Mesothelial cell of epicardium (in vitro differentiated cells): ENCODE measurements at places on chromosomes 5 and 9. TPM values are rescaled to one million over a fixed set of nuclear protein-coding genes. Genes with fewer than 3 reads are reported as not detected.

DNA sequence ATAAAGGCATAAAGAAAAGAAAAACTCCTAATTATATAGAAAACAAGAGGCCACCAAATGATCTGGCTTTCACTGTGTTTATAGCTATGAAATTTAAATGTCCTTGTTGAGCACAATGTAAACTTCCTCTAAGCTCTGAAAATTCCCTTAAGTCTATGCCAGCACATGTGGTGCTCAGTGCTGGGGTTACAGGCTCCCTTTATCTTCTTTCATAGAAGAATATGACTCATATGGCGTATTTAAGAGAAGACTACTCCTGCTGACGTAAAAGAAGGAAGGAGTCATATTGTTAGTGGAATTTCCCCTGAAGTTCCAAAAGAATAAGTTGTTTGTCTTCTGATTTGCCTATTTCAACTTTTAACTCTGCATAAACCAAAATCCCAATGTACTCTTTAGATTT lies 30.4 kb downstream of the RNF145 start:
- H3K36me3 ChIP-seq, result peaks cover 13% of the 10 kb centered on the region
- peaks cover 55% of the 10 kb centered on the region for H3K4me1 ChIP-seq
- no peaks in the 10 kb centered on the region for H3K27me3 ChIP-seq

- peaks cover 5% of the 10 kb centered on the region for H3K4me1 ChIP-seq
- no peak overlapping the region for H3K27ac ChIP-seq
- H3K4me3 ChIP-seq, result no peak overlapping the region
- no peaks in the 10 kb centered on the region for H3K36me3 ChIP-seq
Measured at GRCh38 chr9:76873821-76874220, 32.1 kb downstream of the PRUNE2 start.

GRCh38 chr9:114107286-114108001 lies 8.4 kb upstream of the KIF12 start:
- no peak for DNase-seq
- H3K4me1 ChIP-seq, result peaks cover 4% of the 10 kb centered on the region
- no peak overlapping the region for H3K4me3 ChIP-seq
- no peak overlapping the region for H3K27ac ChIP-seq
- H3K36me3 ChIP-seq, result peaks cover 3% of the 10 kb centered on the region

EIF4E1B gene
- not detected in 3 replicates for total RNA-seq

- H3K27me3 ChIP-seq, result no peaks in the 10 kb centered on the region
- no peak overlapping the region for H3K4me3 ChIP-seq
- no peak for DNase-seq
- peaks cover 11% of the 10 kb centered on the region for H3K4me1 ChIP-seq
- peak overlapping the region; percentile 39 for H3K27ac ChIP-seq
Measured at GRCh38 chr9:13111778-13112177, 167.7 kb downstream of the MPDZ start.

DNA sequence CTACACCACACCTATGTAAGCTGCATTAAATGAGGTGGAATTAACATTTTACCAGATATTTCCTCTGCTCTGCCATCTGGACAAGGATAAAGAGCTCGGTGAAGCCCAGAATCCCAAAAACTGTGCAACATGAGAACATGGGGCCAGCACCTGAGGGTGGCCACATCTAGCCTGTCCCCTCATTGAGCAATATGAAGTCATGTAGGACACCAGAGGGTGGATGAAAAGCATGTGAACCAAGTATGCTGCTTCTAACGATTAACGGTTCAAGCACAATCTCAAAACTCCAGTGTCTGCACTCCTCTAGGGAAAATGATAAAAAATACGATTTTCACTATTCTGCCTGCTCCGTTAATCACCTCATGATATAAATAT lies 545.8 kb downstream of the EBF1 start:
- no peak for DNase-seq
- no peak overlapping the region for H3K27ac ChIP-seq
- H3K36me3 ChIP-seq, result no peaks in the 10 kb centered on the region
- peaks cover 7% of the 10 kb centered on the region for H3K27me3 ChIP-seq
- no peaks in the 10 kb centered on the region for H3K4me1 ChIP-seq

CEP72 gene
- 20.1 to 21.7 TPM (median 20.3 TPM) in 3 replicates for total RNA-seq

FAM200C gene
- total RNA-seq, result 5.8 to 6.6 TPM (median 6.0 TPM) in 3 replicates

CDO1 gene
- 9.9 to 13.1 TPM (median 11.8 TPM) in 3 replicates for total RNA-seq

DNA sequence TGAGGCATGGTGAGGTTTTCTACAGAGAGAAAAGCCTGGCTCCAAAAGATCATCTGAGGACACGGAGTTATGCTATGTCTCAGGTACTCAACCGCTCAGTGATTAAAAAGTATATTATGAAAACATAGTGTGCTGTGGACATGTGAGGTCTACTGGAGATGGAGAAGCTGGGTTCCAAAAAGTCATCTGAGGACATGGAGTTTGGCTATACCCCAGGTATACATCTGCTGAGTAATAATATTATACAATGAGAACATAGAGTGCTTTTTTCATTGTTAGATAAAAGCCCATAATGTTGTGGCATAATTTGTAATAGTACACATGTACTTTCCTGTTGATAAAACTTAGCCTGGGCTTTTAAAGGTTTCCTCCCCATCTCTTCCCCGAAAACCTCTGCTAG lies 70.7 kb upstream of the SHISAL2B start:
- no peaks in the 10 kb centered on the region for H3K36me3 ChIP-seq
- no peak for DNase-seq
- H3K27me3 ChIP-seq, result peaks cover 44% of the 10 kb centered on the region
- no peaks in the 10 kb centered on the region for H3K4me1 ChIP-seq
